Brain pericyte (primary cell): ENCODE measurements at places on chromosomes 3 and 15.

DNA sequence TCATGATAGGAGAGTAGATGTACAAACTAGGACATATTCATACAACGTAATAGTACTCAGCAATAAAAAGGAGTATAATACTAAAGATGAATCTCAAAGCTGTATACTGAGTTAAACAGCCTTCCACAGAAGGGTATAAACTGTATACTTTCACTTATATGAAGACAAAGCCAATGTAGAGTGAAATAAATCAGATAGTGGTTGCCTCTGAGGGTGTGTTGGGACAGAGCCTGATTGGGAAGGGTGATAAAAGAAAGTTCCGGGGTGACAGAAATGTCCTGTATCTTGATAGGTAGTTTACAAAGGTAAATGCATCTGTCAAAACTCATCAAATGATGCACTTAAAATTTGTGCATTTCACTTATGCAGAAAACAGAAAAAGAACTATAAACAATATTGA lies 122.5 kb downstream of the ADAM10 start:
- no peak for DNase-seq

- peak; percentile 63 for DNase-seq
Observed at GRCh38 chr3:11379238-11379823, 107.1 kb downstream of the ATG7 start.

- DNase-seq, result no peak
Observed at GRCh38 chr3:72158639-72159326, 373.8 kb upstream of the PROK2 start.

- DNase-seq, result no peak
Observed at GRCh38 chr15:91549581-91549980, 303.9 kb upstream of the SLCO3A1 start.

GRCh38 chr3:25094932-25095685 lies 333.0 kb upstream of the RARB start:
- DNase-seq, result no peak

DNA sequence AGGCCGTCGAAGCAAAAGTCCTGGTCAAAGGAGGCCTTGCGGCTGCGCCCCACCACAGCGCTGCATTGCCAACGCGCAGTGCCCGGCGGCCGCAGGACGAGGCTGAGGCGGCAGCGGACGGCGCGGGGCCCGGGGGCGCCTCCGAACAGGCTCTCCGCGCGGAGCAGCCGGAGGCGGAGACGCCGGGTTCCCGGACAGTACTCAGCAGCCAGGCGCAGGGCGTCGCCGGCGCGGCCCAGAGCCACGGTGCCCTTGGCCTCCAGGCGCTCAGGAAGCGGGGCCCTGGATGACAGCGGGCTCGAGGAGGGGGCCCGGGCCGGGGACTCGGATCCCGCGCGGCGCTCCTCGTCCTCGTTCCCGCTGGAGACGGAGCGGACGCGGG lies 1.1 kb downstream of the C2CD4B start:
- DNase-seq, result no peak

DNA sequence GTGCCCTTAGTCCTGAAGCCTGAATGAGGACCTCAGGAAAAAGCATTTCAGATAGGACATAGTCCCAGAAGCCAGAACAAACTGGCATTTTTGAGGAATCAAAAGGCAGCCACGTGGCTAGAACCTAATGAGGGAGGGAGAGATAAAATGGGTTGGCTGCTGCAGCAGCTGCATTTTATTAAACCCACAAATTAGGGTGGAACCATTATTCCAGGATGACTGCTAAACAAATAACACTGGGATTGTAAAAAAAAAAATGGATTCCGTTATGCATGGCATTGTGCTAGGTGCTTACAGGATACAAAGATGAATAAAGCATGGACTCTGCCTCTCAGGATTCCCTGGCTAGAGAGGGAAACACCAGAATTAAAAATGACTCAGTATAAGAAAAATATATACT lies 141.5 kb downstream of the SATB1 start:
- DNase-seq, result no peak

DNA sequence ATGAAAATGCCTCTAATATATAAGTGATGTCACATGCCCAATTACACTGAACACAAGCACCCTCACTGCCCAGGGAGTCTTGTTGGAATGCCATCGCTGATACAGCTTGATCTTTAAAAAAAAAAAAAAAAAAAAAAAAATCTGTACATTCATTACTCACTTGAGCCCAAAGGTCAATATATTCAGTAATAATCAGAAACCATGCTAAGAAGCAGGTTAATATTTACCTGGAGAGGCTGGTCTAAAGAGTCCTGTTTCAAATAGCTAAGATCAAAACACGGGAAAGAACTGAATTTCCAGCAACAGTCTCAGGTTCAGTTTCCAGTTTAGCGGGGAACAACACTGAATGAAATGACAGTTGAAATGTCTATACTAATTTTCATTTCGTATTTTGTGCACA lies 109.9 kb downstream of the UACA start:
- no peak for DNase-seq

DNA sequence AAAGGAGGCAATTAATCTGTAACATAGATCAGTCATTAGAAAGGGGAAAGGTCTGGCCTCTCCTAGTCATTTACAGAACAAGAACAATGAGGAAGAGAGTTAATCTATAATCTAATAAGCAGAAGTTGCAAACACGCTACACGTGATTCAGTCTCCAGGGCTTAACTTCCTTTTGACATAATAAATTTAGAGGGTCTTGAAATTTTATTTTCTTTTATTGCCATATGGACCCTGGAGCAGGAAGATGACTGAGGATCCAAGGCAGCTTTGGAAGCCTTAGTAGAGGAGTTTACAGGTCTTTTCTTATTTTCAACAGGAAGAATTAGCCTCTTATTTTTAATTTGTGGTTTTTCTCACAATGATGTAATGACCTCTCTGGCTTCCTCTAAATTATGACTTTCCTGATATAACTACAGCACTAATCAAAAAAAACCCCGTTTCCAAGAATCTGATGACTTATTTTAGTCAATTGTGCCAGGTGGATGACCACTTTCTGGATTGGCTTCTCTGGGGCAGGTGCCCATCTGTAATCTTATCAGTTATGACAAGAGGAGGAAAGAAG lies 32.2 kb downstream of the ADGRG7 start:
- no peak for DNase-seq

- DNase-seq, result no peak
Observed at GRCh38 chr3:29005862-29006261, 275.0 kb upstream of the RBMS3 start.

DNA sequence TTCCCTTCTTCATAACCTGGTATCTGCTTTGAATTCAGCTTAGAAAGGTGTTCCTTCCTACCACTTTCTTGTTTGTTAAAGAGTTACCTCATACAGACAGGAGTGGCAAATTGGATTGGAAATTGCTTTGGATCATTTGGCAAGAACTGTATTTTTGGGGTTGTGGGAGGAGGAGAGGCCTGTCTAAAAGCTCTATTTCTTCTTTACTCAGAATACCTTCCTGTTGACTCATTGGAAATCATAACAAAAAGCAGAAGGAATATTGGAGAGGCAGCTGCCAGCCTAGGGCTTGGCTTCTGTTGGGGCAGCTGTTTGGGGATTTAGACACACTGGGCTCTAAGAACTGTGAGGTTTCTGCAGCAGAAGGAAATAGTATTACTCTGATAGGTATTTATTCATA lies 14.2 kb downstream of the IQGAP1 start:
- DNase-seq, result peak; percentile 45

GRCh38 chr3:188792793-188793192 lies 379.0 kb upstream of the TPRG1 start:
- no peak for DNase-seq

DNA sequence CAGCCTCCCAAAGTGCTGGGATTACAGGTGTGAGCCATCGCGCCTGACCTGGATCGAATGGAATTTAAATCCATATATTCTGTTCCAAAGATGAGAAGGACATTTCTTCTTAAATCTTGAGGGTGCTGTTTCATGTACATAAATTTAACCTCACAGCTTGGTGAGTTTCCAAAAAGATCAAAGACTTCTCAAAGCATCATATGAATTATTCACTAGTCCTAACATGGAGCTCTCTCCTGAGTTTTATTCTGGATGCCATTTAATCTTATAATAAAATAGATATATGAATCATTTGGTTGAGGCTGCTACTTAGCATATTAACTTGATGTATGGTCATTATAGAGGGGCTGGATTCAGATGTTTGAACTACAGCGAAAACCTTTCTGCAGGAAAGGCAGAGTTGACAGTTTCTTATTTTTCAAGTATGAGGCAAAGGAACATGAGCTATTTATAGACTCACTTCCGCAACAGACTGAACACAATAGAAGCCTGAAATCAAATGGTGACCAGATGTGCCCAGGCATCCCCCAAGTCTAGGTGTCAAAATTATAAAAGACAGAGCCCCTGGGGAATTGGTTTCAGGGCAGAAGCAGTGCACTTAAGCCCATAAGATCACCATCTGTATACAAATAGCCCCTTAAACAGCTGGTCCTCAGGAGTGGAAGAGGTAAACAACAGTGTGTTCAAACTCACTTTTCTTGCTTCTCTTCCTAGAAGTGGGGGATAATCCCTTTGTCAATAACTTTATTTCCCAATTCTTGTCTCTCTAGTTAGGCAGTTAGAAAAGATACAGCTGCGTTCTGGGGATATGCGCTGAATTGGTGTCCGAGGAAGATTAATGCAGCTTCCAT lies 29.7 kb downstream of the STARD9 start:
- DNase-seq, result no peak

DNA sequence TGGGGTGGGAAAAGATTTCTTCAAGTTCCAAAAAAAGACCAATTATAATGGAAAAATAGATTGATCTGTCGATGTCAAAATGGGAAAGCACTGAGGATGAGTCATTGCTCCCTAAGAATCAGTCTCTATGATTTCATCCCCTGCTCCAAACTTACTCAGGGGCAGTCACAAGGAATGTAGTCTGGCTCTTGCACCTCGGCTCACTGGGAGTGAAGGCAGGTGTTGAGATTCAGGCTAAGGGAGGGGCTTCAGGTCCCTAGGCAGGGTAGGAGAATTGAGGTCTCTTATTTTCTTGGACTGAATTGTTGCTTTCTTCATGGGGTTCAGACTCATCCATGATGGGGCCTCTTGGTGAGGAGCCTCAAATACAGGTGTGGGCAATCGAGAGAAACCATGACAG lies 14.2 kb downstream of the ESYT3 start:
- DNase-seq, result no peak

GRCh38 chr3:44348993-44349392 lies 10.4 kb downstream of the TCAIM start:
- DNase-seq, result no peak

DNA sequence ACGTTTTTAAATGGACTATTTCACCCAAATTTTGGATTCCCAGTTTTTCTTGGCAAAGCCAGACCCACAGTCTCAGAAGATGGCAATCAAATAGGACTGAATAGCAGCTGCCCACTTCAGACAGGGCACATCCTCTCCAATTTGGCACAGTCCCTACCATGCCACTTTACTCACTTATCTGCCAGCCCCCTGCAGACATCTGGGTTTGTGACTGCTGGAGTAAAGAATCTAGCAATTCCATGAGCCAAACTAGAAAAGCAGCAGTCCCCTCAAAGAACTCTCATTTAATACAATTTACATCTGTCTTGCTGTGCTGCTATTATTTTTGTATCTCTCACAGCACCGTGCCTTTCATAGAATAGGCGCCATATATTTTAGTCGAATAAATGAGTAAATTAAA lies 16.0 kb upstream of the LRRN1 start:
- DNase-seq, result no peak

DNA sequence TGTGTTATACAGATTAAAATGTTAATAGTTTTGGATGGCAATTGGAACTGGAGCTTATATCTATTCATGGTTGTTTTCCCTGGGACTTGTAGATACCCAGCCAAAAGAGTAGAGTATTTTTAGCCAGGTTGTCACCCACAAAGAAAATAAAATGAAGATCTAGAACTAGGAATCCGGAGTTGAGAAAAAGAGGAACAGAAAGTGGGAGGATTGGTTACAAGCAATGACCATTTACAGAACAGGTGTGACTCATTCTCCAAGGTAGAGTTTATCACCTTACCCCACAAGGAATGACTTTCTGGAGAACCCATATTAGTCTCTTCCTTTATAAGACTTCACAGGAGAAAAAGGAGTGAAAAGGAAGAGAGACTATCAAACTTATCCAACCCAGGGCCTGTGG lies 99.8 kb downstream of the TMEM108 start:
- DNase-seq, result no peak

- DNase-seq, result no peak
Observed at GRCh38 chr3:162390891-162391290, 894.3 kb downstream of the OTOL1 start.

DNA sequence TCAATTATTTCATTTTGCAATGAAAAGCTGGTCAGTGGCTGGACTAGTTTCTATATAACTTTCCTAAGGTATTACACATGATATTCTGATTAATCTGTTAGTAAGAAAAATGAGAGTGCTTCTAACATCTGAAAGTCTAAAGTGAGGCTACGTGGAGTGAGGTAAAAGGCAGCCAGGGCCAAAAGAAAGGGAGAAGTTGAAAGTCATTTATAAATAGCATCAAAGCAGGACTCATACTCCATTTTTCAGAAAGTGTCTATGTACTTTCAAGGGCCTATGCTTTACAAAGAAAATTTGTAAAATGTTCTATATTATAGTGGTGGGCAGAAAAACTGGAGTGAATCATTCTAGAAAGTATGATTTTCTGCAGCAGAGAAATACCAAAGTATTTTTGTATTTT lies 80.0 kb downstream of the CSNK1G1 start:
- no peak for DNase-seq

- DNase-seq, result no peak
Observed at GRCh38 chr15:40150163-40150925, 10.5 kb upstream of the BUB1B start.
